ENCODE measurements at places on chromosomes 1 and 21.

GRCh38 chr1:43522776-43523480, 7.8 kb upstream of the PTPRF start:
- no peak for DNase-seq

GRCh38 chr1:71086331-71086730, 5.5 kb upstream of the ZRANB2 start:
- no peak for DNase-seq

GRCh38 chr1:11770011-11770410, 8.0 kb downstream of the C1orf167 start:
- DNase-seq = no peak

- DNase-seq = no peak
These were observed 4.3 kb downstream of the ATP8B2 start for GRCh38 chr1:154329551-154330131.

DNA sequence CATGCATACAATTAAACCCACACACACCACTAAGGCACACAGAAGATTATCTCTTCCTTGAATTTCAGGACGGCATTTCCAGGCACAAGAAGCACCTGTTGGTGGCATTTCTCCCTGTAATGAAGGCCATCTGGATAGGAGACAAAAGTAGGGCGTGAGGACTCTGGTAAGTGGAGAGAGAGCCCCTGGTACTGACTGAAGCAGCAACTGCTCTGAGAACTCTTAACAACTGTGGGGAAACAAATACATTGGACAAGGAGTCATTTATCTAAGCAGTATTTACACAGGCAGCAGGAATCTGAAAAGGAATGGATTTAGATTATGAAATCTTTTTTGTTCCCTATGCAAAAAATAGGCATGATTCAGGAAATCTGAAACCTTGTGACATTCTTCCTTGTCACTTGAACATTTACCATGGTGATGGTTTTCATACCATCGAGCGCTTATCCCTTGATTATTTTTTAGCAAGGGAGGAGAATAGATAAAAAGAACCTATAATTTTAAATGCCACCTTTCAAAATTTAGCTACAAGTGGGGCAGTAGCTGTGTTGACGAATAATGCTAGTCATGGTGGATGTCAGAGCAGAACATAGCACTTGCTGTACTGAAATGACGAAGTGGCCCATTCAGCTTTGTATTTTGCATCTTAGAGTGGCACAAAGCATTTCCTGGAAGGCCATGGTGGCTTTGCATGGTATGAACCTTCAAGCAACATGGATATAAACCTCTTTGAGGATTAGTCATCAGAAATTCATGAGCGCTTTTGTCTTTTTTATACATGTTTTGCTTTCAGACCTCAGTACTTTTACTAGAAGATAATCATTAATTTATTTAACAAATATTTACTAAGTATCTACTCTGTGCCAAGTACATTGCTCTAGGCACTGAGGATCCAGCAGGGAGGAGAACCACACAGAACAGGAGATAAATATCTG, 362.0 kb downstream of the ADGRL2 start:
- no peak for DNase-seq

DNA sequence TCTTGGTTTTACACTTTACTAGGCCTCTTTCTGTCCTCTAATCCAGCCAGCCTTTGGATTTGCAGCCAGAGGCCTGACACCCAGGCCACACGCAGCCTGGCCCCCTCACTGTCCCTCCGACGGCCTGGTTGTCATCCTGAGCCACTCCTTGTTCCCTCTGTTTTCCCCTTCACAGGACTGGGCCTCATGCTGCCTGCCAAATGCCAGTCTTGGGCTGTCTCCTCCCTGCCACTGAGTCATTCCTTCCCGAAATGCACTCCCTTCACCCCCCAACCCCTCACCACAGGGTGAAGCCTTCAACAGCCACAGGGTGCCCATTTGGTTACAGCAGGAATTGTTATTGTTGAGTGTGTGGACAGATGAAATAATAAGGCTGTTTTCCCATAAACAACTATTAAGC, 21.3 kb downstream of the ACOT11 start:
- DNase-seq = no peak

- DNase-seq = no peak
These were observed 38.5 kb upstream of the LDLRAP1 start for GRCh38 chr1:25504706-25505595.

Measured in esophagus squamous epithelium (tissue), 5 donors.